Fibroblast of skin of back (primary cell): ENCODE measurements at places on chromosomes 6 and 20.

DNA sequence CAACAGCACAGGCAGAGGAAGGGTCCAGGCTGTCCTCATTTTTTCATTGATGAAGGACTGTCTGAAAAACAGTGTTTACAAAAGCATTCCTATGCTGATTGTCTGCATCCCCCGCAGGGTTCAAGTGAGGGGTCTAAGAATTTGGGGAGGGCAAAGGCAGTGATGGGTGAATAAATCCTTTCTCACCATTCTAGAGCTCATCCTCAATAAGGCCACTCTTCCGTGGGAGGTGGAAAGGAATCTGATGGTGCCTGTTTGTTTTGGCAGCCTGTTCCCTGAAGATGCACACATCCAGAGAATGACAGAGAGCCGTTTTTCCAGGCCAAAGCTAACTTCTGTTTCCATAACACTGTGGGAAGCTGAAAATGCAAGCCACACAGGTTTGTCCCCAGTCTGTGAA lies 164.5 kb downstream of the MOXD1 start:
- DNase-seq: peak; percentile 81

GRCh38 chr6:149917679-149918078 lies 5.2 kb downstream of the RAET1G start:
- no peak for DNase-seq

DNA sequence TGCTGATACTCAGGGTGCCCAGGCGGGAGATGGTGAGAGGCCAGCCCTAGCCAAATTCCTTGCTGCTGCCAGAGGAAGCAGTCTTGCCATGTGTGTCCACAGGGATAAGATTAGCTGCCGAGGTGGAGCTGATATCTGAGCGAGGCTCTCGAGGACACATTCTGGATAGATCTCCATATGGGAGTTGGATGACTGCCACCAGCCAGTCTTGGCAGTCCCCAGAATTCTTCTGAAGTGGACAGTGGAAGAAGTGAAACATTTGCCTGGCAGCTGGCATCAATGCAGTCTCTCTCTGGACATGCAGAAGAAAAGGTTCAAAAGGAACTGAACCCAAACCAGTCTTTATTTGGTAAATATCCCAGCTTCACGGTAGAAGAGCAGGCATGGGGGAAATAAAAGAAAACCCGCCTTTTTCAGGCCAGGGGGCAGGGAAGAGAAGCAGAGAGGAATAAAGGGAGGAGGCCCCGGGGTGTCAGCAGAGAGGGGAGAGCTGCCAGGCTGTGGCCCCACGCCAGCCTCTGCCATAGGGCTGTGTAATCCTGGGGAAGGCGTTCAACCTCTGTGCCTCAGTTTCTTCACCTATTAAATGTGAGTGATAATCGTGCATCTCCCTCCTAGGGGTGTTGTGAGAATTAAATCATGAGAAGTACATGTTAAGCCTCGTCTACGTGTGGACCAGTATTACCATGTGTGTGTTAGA lies 3.7 kb upstream of the FUCA2 start:
- DNase-seq: peak; percentile 15

- no peak for DNase-seq
These were observed 32.6 kb upstream of the NRSN1 start for GRCh38 chr6:24093381-24093780.

DNA sequence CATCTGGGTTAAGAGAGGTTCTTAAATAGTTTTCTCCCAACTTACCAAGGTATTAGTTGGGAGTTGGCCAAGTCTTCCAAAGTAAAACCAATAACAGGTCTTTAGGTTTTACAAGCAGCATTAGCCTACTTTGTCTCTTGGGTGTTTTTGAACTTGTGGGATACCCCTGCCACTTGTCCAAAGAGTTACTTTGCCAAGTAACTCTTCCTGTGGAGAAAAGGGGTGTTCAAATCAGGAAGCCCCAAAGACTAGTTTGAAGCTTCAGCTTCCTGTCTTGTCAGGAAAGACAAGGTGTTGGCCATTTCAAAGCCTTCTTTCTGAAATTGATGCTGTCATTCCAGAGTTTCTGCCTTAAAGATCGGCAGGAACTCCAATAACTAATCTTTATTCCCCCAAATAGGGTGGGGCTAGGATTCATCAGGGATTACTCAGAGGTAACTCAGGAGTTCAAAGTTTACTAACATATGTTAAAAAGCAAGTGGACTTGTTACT lies 822 bp downstream of the RAB22A start:
- peak; percentile 23 for DNase-seq

- DNase-seq: peak; percentile 26
These were observed 87.8 kb downstream of the TMEM170B start for GRCh38 chr6:11625302-11625701.

DNA sequence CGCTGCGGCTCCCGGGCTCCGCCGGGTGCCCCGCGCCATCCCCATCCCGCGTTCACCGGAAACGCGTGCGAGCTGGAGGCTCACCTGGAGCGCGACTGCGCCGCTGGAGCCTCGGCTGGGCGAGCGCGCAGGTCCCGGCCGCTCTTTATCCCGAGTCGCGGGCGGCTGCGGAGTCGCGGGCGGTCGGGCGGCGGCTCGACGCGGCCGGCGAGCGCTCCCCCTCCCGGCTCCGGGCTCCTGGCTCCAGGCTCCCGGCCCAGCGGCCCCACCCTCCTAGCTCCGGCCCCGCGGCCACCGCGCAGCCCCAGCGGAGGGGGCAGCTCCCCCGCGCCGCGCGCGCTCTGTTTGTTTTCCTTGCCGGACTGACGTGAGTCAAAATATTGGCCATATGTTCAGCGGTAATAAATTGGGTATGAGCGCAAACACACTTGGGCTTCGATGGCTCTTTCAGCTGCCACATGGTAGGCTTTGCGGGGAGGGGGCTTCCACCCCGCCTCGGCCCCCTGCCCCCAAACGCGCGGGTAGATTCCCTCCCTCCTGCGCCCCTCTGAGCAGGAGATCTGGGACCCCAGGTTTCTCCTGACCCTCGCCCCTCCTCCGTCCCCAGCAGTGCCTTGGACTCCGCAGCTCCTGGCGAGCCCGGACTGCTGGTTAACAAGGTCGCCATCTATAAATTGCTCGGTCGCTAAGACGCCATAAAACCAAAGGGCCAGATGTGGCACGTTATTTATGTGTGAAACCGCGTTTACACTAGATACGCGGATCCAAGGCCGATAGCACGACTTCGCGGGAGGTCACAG lies 8.8 kb upstream of the NKX2-2 start:
- no peak for DNase-seq

- no peak for DNase-seq
These were observed at the start of gene DDO for GRCh38 chr6:110415086-110415916. DDO (minus strand) TSS chr6:110415575; CDS start chr6:110413462, 2,113 bp downstream.

DNA sequence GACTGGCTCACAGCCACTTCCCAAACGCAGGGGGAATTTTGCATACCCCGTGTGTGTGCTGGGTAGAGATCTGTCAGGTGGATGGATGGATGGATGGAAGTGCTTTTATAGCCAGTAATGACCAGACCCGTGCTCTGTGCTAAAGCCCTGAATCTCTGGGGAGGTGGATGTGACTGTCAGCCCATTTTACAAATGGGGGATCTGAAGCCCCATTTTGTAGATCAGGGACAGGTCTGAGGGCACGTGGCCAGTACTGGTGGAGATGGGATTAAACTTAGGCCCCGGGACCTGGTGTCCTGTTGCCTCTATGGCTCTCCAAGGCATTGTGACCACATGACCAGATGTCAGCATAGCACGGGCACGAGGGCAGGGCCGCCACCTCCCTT lies 38.2 kb upstream of the ZBP1 start:
- DNase-seq: no peak

DNA sequence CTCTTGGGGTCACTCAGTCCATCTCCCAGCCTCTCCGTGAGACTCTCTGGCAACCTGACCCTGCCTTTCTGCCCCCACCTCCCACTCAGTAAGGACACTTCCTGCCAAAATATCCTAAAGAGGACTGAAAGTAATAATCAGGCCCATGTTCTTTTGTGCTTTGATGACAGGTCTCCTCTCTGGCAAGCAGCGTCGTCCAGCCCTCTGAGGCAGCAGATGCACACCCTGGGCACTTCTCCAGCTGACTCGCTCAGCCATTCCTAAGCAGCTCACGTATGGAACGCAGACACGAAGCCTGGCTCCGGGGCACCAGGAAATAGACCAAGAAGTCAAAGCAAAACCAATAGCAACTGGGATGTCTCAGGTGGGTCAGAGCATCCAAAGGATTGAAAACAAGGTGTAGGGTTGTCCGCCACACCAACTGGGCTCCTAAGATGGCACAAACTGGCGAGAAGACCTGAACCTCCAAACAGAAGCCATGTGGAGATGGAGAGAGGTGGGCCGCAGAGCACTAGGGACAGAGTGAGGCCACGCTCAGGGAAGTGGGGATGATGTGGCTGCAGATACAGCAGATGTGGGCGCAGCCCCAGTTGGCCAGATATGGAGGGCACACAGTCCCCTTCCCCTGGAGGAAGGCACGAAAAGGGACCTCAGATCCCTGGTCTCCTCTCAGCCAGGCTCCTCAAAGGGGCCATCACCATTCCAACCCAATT lies 99.3 kb downstream of the PRND start:
- peak; percentile 75 for DNase-seq

- no peak for DNase-seq
These were observed 291.7 kb upstream of the SPTLC3 start for GRCh38 chr20:12717061-12717460.

DNA sequence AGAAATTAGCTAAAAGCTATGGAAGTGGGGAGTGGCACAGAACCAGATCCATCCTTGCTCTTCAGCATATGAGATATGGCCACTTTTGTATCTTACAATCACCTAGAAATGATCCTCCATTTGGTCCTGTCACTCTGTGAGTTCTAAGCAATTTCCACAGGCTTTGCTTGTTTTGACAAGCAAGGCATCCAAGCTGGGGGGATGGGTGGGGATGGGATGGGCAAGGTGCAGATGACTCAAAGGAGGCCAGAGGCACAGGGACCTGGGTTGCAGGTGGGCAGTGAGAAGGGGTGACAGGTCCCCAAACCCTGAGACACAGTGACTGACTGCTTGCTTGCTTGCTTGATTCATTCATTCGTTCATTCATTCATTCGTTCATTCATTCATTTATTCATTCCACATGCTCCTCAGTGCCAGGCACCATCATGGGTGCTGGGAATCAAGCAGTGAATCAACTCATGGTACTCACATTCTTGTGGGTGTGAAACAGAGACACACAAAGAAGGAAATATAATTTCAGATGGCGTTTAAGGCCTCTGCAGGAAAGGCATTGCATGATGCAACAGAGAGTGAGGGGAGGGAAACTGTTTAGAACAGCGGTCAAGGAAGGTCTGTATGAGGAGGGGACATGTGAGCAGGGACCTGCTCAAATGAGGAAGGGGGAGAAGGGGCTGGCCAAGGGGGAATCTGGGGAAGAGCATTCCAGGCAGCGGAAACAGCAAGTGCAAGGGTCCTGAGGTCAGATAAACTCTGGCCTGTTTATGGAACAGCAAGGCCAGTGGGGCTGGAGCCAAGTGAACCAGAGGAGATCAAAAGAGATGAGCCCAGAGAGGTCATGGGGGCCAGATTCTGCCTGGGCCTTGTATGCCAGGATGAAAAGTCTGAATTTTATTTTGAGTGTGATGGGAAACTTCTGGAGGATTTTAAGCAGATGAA lies 3.4 kb downstream of the KCNB1 start:
- no peak for DNase-seq

DNA sequence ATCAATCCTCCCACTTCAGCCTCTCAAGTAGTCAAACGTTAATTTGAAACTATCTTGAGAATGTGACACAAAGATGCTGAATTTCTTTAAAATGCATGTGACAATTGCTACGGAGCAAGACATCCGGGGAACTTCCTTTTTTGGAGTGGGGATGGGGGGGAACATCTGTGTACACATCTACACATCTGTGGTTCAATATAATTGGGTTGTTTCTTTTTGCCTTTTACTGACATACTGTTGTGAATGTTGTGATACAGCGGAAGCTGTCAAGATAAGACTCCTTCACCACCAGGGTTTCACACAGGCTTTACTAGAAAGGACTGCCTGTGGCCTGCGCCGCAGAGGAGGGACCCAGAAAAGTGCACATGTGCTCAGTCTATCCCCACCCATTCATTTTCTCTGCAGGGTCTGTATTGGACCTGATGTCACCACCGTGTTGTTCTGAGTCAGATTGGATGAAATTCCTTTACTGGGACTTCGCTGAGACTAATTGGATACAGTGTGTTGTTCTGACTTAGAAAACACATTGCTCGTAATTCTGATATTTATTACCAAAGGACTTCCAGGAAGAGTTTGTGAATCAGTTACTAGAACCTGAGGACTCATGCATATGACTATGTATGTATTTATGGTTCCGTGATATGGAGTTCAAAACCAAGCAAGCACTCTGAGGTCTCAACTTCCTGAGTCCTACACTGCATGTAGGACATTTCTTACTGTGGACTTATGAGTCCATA lies 98.7 kb upstream of the SGK1 start:
- peak; percentile 61 for DNase-seq

DNA sequence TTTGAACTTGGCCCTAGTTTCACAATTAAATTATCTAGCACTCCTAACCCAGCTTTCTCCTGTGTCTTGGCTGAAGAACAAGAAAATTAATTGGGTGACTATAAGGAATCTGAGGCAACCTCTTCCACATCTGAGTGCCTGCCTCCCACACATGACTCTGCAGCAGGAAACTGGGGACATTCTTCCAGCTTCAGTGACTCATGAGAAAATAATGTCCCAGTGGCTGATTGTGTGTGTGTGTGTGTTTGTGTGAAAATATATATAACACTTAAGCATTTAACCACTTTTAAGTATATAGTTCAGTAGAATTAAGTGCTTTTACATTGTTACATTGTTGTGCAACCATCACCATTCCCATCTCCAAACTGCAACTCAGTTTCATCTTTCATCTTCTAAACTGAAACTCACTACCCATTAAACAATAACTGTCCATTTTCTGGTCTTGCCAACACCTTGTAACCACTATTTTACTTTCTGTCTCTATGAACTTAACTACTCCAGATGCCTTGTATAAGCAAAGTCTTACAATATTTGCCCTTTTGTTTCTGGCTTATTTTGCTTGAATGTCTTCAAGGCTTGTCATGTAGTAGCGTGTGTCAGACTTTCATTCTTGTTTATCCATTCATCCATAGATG lies 8.7 kb downstream of the TRIM38 start:
- peak; percentile 96 for DNase-seq

GRCh38 chr6:34305982-34306708 lies 57.3 kb upstream of the SMIM29 start:
- peak; percentile 25 for DNase-seq

- no peak for DNase-seq
These were observed 67.3 kb upstream of the TSHZ2 start for GRCh38 chr20:52904837-52905236.

DNA sequence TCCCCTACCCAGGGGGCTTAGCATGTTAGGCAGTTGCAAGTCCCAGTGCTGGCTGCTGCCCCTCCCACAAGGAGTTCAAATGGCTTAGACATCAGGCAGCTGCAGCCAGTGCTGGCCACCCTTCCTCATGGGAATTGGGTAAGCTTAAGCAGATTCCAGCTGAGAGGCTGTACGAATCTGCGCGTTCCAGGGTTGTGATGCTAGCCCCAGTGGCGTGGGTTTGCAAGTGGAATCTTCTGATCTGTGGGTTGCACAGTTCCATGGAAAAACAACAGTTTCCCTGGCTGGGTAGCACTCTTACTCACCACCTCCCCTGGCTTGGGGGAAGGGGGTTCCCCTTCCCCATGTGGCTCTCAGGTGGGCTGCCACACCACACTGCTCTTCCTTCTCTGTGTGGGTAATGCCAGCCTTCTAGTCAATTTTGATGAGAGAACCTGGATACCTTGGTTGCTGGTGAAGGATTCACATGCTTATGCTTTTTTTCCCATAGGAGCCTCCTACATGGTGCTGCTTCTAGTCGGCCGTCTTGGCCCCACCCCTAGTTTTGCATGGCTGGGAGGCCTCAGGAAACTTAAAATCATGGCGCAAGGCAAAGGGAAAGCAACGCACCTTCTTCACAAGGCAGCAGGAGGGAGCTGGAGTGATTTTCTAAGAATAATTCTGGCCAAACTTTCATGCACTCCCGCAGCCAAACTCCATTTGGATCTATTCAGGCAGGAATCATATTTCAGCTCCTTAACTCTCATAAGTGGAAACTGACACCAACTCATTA lies 13.0 kb downstream of the DYNLT2 start:
- peak; percentile 24 for DNase-seq
